ENCODE measurements at places on chromosomes 2 and 18.

- no peak for DNase-seq
Observed at GRCh38 chr2:119174993-119175347, 16.4 kb upstream of the C1QL2 start.

GRCh38 chr18:79572848-79573451 lies 106.7 kb upstream of the CTDP1 start:
- DNase-seq = no peak

- DNase-seq = no peak
Observed at GRCh38 chr2:48075631-48076030, 169.3 kb upstream of the FBXO11 start.

DNA sequence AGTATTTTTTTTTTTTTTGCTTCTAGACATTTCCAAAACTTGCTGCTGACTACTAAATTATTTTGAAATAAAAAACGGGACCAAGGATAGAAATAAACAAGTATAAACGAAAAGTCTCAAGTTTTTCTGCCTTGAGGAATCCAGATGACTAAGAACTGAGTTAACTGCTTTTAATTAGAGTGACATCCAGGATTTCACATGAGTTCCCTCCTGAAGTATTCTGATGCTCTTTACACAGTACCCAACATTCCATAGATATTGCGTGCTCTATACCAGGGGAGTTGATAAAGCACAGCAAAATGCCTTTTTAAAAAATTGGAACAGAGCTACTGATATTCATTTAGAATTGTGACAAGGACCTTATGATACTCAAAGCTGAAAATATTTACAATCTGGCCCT lies 618.0 kb downstream of the CCDC85A start:
- no peak for DNase-seq

DNA sequence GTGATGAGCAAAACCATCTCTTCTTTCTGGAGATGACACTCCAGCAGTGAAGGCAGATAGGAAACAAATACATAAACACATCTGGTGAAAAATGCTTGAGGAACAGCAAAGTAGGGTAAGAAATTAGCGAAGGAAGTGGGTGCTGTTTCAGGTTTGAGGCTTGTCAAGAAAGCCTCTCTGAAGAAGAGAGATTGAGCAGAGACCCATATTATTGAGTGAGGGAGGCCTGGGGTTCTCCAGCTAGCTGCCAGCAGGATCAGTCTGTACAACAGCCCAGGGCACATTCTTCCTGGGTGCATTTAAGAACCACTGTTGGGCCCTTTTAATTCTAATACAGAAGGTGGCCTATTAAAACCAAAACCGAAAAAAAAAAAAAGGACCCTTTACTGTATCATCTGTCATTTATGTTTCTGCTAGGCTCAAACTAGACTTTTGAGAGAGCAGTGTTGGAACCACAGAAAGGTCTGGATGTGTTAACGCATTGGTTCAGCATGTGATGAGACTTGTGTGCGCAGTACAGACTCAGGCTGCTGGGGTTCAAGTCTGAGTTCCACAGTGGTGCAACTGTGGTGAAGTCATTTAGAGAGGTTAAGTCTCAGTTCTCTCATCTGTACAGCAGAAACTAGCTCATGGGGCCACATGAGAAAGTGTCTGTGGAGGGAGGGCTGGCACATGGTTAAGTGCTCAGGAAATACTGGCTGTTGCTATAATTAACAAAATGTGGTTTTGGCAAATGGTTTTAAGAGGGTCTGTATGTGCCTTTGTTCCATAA lies 28.9 kb downstream of the MGAT5 start:
- no peak for DNase-seq

DNA sequence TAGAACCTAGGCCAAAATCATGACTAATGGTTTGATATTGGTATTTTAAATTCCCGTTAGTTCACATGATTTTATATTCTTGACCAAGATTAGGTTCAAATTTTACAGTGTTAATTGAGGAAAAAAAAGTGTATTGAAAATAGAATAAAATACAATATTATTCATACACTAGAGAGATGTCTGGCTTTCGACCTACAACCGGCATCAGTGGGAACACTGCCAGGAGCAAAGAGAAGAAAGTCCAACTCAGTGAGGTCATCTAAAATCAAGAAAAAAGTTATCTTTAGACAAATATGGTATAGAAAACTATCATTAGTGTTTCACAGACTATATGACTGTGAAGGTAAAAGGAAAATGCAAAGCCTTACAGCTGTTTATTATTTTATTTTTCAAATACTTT lies 81.5 kb downstream of the PIGN start:
- no peak for DNase-seq

- no peak for DNase-seq
Observed at GRCh38 chr2:26885651-26886329, 37.9 kb downstream of the DPYSL5 start.

DNA sequence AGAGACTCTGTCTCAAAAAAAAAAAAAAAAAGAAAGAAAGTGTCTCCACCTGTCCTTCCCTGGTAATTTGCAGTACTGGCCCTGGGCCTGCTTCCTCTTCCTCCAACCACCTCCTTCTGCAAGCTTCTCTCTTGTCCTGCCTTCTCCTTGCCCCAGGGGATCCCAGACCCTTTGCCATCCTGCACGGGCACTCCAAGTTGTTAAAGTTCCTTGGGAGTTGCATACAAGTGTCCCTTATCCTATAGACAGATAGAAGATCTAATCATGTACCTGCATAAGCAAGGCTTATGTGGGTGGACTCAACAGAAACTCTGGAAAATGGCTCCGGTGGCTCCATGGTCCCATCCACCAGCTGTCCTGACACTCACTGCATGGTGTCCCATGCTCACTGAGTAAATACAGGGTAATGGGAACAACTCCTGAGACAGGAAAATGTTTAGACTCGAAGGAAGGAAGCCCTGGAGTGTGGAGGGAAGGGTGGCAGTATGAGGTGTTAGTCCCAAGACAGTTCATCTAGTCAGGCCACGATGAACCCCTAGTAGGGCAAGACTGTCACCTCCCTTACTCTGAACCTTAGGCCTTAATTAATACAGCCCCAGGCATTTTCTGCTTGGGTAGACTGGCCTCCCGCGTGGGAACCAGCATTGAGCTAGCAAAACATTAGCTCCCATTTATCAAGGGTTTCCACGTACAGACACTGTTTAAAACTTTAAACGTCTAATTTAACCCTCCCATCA lies 17.1 kb downstream of the ODC1 start:
- no peak for DNase-seq

- DNase-seq = no peak
Observed at GRCh38 chr2:15117409-15118050, 443.6 kb downstream of the NBAS start.

DNA sequence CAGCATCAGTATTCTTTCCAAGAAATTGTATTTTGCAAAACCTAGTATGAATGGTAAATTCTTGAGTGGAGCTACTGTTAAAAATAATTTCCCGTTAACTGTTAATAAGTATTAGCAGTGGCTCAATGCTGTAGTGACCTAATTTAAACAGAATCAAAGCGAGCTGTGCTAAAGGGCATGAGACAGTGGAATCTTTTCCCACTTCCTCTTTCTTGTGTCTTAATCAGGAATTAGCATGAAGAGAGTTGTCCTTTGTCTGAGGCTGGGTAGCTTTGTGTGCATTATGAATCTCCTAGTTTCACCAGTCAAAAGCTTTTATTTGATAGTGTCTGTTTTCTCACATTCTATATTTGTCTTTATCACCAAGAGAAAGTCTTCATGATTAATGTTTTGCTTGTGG lies 298.8 kb upstream of the GCFC2 start:
- no peak for DNase-seq
